ENCODE measurements at places on chromosomes 3 and 15. TPM values are rescaled to one million over a fixed set of nuclear protein-coding genes. Genes with fewer than 3 reads are reported as not detected.
A peak's percentile ranks its signal among the peaks of the same experiment; 100 is the strongest.

DNA sequence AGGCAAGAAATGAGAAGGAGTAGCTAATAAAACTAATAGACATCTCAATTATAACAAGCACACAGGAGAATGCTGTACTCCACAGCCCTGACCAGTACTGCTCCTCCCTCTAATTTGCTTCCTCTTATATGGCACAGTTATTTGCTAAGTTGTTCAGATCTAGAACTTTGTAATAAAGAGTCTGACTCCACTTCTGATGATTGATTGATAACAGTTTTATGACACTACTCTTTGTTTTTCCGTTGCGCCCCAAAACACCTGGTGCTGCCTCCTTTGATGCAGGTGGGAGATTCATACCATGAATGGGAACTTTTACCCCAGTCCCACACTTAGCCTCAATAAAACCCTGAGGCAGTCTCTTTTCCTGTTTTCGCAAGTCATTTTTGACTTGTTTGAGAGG lies 777.7 kb downstream of the GBE1 start:
- no peak for DNase-seq

GRCh38 chr3:16286161-16286560 lies 21.1 kb downstream of the OXNAD1 start:
- DNase-seq: no peak

DNA sequence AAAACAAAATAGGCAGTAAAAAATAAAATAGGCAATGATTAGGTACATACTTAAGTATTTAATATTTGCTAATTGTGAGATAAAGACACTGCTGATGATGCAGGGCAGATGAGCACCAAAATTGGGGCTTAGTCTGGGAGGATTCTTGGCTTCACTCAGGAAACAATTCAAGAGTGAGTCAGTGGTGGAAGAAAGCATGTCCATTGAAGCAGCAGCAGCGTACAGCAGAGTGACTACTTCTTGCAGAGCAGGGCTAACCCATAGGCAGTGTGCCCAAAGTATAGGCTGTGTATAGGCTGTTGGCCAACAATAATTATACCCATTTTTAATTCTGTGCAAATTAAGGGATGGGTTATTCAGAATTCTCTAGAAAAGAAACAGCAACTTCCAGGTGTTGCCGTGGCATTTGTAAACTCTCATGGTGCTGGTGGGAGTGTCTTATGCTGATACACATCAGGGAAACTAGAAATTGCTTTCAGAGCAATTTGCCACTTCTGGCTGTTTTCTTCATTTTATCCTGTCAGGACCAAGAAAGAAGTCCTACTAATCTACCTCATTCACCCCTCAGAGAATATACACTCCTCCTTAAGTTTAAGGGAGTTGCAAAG lies 317.3 kb upstream of the NAALADL2 start:
- DNase-seq: no peak

DNA sequence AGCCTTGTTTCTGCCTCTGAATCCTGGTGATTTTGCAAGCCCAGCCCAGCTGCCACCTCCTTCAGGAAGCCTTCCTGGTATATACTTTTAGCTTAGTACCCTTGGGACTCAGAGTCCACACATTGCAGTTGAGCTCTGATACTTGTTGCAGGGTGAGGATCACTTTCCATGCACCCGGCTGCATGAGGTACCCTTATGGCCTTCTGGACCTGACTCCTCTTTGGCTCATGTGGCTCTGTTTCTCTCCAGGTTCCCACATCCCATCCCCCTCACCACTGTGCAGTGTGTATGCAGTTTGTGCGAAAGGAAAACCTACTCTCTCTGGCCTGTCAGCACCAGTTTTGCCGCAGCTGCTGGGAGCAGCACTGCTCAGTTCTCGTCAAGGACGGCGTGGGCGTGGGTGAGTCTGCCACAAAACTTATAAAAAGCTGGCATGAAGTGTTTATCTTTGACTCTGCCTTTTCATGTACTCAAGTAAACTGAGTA lies 23.1 kb upstream of the P4HTM start:
- peak; percentile 62 for DNase-seq

DNA sequence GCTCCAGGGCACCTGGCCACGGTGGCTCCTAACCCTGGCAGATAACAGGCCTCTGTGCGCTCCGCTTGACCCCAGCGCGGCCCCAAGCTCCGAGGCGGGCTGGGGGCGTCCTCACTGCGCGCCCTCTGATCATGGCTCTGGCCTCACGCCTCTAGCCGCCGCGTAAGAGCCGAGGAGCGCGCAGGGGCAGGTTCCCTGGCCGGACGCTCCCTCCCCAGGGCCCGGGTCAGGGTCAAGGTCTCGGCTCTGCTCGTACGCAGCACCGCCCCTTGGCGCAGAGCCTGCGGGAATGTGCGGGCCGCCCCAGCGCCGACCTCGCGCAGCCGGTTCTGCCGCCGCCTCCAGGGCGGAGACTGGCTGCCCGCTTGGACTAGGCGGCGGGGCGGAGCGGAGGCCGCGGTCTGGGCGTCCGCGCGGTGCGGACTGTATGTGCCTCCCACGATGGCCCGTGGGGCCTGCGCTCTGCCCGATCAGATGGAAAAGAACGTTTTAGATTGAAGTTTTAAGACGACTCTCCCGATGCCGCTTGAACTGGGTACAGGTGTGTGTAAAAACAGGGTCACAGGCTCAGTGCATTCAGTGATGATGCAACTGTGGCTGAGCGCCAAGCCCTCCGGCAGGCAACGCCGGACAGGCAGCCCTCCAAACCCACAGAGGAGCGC lies 40.8 kb downstream of the CHST14 start:
- DNase-seq: peak; percentile 11

Gene GUCA1C
- total RNA-seq: not detected
